Activated naive CD4-positive, alpha-beta T cell treated with anti-CD3 and anti-CD28 coated beads, Interleukin-2, amount 50 U/mL, for 72 hours (primary cell): ENCODE measurements at places on chromosomes 6 and 20. TPM values are rescaled to one million over a fixed set of nuclear protein-coding genes. Genes with fewer than 3 reads are reported as not detected.

- DNase-seq = no peak
These were observed 7.5 kb upstream of the RBM38 start for GRCh38 chr20:57383447-57384347.

- DNase-seq = no peak
These were observed 1.3 kb downstream of the RNF24 start for GRCh38 chr20:4014031-4014474.

DNA sequence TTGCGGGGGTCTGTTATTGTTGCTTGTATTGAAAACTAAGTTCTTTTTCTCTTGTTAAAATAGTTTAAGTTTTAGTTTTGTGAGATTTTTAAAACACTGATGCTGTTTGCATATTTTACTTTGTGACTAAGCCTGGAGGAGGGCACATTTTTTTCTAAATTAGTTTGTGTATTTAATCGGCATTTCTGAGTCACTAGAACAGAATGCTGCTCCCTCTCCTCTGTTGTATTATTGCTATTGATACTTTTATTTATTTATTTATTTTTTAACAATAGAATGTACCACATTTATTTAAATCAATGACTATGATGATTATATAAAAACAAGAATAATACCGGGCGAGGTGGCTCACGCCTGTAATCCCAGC is 5.1 kb upstream of the FAM50B start:
- DNase-seq = no peak

- DNase-seq = no peak
These were observed 48.4 kb upstream of the SLC35D3 start for GRCh38 chr6:136873748-136874147.

GRCh38 chr6:161272635-161273273 is 1.1 kb downstream of the AGPAT4 start:
- no peak for DNase-seq

Gene SNRPB2
- total RNA-seq = 104 TPM

GRCh38 chr20:46582648-46583047 is 32.2 kb upstream of the OCSTAMP start:
- DNase-seq = no peak

DNA sequence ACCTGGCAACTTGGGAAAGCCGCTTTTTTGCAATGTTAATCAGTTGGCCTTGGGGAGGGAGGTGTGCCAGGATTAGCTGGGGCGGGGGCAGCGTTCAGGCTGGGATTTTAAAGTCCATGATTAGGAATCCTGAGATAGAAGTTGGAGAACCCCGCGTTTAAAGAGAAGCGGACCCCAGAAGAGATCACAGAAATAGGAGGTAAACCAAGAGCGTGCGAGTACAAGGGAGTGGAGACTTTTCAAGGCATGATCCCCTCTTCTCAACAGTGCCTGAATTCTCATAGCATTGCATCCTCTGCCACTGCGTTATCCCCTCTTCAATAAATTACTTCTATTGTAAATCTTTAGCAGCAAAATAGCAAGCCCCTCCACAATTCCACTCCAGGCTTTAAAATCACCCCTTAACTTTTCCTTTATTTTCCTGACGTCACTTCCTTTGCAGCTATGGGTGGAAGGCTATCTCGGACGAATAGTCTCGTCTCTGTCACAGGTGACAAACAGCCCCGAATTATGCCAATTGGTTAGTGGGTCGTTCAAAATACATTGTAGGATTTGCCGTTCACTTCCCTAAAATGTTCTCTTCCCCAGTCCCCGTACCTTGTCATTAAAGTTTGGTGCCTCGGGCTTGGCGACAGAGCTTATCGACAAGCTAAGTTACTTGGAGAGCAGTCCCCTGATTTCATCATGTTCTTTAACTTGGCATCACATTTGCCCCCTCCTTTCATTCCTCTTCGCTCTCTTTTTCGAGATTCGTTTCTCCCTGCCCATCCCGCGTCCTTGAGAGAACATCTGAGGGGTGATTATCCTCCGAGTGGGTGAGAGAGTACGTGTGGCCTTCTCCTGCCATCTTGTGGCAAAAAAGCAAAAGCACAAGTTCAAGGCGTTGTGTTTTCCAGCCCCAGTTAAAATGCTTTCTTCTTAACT is 17.1 kb downstream of the OR2B2 start:
- DNase-seq = peak; percentile 64

- DNase-seq = peak; percentile 72
These were observed 85.2 kb downstream of the MBOAT1 start for GRCh38 chr6:20126789-20127653.

- no peak for DNase-seq
These were observed 84.5 kb upstream of the FAM184A start for GRCh38 chr6:119163006-119163405.

Gene CD93
- 0.41 TPM for total RNA-seq

GRCh38 chr20:9339708-9340107 is 174.7 kb upstream of the LAMP5 start:
- DNase-seq = no peak

Gene JAG1
- total RNA-seq = 0.62 TPM

DNA sequence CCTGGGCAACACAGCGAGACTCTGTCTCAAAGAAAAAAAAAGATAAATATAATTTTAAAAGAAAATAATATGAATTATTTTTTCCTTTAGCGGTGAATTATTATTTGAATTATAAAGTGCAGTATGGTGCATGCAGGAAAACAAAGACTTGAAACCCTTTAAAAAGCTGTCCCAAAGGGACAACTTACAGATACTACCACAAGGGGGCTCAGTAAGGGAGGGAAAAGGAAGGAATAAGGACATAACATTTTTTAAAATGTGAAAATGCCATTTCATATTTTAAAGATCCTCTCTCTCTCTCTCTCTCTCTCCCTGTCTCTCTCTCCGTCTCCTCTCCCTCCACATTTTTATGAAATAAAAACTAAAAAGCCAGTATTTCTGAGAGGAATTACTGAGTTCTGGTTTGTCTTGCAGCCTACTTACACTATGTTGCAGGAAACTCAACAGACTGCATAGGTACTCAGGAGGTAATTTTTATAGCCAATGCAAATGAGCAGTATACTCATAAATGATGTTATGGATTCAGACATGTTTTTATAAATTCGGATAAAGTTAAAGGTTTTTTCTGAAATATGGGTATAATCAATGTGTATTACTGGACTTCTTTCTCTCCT is 455.0 kb upstream of the GJE1 start:
- DNase-seq = no peak

Gene HLA-DRB5
- total RNA-seq = 1.1 TPM

DNA sequence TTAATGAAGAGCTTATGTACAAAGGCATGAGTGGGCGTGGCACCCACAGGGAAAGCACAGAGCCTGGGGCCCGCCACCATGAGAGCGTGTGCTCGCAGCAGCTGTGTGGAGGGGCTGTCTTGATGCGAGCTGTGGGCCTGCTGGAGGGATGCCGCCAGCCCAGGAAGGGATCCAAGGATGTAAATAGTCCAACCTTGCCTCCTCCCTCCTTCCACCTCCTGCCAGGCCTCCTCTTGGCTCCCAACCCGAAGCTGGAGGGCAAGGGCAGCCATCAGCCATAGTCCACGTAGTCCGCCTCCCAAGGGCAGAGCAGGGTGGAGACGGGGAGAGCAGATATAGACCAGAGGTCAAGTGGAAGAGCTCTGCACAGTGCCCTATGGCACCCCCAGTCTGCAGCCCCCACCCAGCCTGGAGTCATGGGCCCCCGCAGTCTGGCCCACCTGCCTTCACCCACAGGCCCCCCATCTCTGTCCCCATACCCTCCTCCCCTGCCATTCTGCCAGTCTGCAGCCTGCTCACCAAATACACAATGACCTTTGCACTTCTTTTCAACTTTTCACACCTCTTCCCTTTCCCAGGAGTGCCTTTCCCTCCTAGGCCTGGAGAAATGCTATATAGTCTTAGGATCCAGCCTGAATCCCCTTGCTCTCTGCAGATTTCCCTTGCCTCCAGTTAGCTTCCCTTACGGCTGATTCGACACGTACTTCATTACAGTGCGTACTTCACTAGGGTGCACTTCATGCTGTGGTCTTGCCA is 77.1 kb downstream of the SHLD1 start:
- no peak for DNase-seq

DNA sequence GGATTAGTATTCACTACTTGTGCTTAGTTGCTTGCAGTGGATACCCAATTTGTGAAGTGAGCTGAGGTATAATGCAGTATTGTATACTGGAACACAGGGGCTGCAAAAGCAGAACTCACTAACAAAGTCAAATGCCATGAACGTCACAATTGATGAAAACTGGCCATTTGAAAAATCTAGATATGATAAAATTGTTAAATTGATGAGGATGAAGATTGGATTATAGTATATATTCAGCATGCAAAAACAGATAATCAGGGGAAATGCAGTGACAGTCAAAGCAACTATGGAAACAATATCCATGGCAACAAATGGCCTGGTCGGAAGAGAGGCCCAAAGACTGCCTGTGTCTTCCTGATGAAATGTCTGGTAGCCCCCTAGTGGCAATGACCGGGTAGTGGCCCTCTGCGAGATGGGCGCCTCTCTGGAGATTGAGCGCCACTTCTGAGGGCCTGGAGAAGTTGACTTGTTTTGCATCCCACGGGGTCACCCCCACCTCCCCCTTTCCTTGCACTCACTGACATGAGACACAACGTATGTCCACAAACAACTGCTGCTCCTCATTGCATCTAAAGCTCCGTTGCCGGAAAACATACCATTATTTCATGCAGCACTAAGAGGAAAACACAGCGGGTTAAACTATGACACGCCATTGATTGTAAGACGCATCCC is 43.6 kb downstream of the C6orf15 start:
- DNase-seq = peak; percentile 72

- no peak for DNase-seq
These were observed 106.7 kb upstream of the PLEKHG1 start for GRCh38 chr6:150492941-150493340.

Gene RNF39
- total RNA-seq = not detected

Gene TPX2
- total RNA-seq = 123 TPM

DNA sequence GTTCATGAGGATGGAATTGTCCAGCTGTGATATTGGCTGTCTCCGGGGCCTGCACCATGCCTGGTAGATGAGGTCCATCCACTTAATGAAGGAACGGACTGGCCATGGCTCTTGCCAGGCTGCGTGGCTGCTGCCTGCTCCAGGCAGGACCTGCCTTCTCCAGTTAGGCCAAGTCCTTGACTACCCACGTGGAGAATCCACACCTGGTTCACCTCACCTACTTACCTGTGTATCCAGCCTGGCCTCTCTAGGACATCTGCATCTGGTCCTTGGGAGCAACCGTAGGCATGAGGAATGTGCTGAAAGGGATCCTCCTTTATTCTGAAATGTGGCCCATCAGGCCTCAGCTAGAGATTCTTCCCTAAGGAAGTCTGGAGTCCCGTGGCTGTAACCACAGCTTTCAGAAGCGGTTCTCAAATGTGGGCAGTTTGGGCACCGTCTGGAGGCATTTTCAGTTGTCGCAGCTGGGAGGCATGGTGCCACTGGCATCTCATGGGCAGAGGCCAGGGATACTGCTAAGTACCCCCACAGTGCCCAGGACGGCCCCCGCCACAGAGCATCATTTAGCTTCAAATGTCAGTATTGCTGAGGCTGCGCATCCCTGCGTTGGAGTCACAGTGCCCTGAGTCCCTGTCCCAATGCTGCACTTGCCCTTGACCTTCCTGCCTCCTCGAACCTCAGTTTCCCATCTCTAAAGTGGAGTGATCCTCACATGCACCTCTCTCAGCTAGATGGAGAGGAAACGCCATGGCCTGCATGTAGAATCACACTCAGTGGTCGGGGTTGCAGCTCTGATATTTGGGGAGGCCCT is 67.5 kb downstream of the PHACTR3 start:
- no peak for DNase-seq

GRCh38 chr20:43032459-43032858 is 157.2 kb downstream of the PTPRT start:
- no peak for DNase-seq

Gene KCNQ5
- total RNA-seq = 9.6 TPM

DNA sequence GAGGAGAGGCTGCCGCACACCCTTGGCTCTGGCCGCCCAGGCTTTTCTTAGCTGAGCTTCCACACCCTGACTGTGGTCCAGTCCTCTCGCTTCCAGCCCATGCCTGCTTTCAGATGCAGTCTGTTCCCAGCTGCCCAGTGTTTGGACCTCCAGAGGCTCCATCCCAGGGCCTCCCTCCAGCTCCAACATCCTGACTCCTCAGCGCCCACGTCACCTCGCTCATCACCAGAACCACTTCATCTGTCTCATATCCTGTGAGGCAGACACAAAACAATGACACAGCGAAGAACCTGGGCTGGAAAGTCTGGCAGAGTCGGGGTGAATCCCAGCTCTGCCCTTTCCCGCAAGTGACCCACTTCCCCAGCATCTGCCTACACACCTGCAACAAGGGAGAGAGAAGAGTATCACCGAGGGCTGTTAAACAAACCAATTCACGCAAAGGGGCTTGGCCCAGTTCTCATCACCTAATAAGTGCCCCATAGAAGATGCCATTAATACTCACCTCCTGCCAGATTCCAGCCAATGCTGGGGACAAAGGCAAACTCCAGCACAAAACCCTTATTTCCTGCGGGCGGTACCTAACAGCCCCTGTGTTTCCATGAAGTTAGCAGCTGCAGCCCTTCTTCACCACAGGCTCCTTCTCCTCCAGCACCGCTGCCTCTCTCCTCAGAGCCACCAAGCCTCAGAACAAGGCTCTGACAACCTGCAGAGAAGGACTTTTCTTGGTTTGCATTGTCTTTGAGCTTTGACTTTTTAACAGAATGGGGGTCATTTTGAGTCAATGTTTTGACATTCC is 133.4 kb upstream of the CDH4 start:
- DNase-seq = no peak

DNA sequence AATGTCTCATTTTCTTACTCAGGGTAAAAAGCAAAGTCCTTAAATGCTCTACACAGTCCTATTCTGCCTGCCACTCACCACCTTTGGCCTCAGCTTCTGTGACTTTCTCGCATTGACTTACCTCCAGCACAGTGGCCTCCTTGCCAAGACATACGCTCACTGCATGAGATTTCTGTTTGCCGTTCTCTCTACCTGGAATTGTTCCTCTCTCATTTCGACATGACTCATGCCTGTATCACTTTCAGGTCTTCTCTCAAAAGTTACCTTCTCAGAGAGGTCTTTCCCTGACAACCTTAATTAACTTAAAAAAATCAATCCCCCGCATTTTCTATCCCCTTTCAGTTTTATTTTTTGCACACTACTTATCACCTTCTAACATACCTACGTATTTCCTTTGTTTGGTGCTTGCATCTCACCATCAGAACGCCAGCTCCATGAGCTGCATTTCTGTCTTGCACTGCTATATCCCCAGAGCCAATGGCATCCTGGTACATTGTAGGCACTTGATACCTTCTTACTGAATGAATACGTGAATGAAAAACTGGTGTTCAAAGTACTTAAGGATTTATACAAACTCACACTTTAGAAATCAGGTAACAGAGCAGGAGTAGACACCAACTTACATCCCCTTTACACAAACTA is 24.5 kb downstream of the TENT5A start:
- no peak for DNase-seq

Gene CCN5
- not detected for total RNA-seq

- no peak for DNase-seq
These were observed 65.2 kb downstream of the THBS2 start for GRCh38 chr6:169188475-169188874.

Gene MTFR2
- total RNA-seq = 25.9 TPM

GRCh38 chr6:51398064-51398705 is 579.5 kb downstream of the TFAP2B start:
- no peak for DNase-seq
